Kasumi-1 (cell line): ENCODE measurements at places on chromosomes 16 and 17.
A peak's percentile ranks its signal among the peaks of the same experiment; 100 is the strongest.

DNA sequence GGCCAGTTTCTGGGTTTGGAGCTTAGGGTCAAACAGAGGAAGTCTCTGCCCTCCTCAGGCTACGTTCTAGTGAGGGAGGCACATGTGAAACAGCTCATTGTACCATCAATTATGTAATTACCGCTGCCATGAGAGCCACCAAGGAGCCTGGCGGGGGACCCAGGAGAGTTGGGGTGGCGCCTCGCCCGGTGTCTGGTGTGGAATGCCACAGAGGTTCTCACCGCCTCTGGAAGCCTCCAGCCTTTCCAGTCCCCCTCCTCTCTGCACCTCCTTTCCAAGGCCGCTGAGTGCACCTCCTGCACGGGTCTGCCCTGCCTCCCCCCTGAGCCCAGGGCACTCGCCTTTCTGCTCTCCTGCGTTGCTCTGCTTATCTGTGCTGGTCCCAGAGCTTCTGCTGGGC, 51.4 kb downstream of the SREBF1 start:
- no peak for DNase-seq

DNA sequence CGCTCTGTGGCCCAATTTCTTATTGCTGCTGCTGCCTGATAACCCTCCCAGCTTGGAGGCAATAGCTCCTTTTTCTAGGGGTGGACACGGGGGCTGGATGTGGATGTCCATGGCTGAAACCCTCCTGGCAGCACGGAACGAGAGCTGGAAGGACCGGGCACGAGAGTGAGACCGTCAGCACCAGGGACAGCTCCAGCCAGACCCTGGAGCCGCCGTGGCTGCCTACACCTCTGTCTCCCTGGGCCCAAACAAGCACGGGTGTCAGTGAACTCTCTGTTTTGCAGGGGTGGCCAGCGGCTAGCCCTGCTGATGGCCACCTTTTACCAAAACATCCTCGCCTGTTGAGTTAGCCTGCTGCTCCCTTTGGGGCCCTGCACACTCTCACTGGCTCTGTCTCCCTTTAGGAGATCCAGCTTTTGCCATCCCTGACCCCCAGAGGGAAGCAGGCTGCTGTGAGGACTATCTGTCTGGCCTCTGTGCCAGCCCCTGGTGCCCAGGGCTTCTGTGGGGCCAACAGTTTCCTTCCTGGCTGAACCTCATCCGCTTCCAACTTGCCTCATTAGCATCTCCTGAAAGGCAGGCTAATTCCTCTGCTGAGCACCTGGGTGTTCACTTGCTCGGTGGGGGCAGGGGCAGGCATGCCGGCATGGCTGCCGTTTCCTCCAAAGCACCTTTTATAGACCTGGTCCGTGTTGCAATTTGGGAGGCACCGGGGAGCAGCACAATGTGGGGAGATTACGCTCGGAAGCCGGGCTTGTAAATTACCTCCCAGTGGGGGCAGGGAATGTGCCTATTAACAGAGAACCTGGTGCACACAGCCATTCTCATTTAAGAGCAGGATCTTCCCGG, 118.1 kb downstream of the ENGASE start:
- DNase-seq: peak; percentile 74

- no peak for DNase-seq
Observed at GRCh38 chr17:81502471-81503017, 10.1 kb downstream of the ACTG1 start.

DNA sequence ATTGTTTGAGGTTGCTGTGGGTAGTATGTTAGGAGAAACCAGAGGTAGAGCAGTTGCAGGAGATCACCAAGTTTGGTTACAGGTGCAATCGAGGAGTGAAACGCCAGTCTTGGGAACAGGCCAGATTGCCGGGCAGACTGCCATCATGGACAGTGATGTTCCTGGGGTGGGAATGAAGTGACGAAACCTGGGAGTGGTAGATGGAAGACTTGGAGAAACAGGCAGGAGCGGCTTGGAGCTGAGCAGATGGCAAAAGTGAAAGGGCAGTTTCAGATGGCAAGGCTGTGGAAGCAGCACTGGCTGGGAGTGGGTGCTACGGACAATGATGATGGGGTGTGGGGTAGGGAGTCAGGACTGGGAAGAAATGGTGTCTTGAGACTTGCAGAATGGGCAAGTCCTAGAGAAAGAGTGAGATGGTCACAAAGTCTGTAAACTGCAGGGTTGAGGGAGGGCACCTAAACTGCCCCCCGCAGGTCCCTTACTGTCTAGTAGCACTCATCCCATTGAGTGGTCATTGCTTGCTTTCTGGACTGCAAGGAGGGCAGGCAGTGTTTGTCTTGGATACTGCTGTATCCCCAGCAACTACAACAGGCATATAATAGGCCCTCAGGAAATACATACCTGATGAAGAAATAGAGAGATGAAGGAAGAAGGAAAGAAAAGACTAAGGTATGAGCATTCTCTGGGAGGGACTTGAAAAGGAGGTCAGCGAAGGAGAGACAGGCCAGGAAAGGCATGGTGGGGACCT, 29.5 kb upstream of the ULK2 start:
- no peak for DNase-seq

DNA sequence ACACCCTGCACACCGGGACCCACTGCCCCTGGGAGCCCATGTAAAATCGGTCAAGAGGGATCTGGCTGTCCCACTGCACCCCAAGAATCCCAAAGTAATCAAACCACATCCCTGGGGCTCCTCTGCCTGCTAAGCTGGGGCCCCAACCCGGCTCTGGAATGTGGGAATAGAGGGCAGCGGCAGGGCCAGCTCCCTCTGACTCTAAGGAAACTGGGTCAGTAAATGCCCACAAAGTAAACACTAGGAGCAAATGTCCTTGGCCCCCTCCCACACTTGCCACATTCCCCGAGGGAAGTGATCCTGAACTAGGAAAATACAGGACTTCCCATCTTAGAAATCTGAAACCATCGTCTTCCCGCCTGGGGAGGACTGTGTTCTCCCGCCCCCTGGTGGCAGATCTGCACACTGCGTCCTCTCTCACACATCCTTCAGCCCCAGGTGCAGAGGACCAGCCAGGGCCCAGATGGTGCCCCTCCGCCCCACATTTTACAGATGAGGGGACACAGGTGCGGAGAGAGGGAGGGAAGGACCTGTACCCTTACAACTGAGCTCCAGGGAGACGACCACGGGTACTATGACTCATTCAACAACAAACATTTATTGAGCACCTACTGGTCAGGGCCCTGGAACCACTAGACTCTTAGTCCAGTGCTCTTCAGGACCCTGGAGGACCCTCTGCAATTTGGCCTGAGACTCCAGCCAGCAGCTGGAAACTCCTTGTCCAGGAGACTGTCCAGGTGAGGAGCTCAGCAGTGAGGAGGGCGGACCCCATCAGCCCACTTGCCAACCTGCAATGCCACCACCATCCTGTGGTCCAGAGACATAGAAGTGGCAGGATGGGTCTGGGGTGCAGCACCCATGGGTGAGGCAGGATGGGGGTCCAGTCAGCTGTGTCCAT, 10.1 kb downstream of the P3H4 start:
- peak; percentile 68 for DNase-seq

DNA sequence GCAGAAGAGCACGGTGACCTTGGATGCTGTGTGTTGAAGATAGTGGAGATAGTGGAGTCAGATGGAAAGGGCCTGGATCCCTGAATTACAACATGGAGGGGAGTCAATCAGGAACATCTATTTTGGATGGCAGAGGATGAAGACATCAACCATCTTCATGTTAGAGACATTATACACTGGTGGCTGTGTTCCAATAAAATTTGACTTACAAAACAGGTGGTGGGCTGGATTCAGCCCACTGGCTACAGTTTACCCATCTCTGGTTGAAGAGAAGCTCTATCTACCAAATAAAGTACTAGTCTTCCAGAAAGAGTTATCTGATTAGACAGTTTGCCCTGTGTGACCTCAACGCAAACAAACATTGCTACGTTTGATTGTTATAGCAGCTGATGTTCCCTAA, 247.2 kb downstream of the XYLT1 start:
- DNase-seq: no peak

DNA sequence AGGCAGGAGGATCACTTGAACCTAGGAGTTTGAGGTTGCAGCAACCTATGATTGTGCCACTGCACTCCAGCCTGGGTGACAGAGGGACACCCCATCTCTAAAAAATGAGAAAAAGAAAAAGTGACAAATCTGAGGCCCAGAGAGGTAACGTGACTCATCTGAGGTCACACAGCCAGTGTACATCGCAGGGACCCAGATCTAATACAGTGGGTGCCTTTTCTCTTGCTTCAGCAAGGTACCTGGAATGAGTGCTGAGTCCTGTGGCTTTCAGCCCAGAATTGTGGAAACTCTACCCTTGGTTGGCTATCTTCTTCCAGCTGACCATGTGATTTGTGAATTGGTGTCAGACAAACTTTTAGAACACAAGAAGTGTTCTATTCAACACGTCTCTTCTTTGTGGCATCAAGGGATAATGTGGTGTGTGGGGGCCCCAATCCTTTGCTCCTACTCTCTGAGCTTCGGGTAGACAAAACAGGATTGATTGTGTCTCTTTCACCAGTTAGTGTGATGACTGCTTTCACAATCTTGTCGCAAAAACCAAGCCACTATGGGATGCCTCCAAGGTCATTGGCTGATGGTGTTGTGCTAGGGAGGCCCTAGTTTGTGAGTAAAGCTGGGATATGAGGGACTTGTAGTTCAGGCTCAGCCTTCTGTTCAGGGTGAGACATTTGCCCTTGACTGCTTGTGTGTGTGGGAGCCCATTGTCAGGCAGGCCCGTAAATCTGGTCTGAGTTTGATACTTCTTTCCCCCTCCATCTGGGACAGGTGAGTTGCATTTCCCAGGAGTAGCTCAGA, 71.0 kb downstream of the MSI2 start:
- DNase-seq: no peak

DNA sequence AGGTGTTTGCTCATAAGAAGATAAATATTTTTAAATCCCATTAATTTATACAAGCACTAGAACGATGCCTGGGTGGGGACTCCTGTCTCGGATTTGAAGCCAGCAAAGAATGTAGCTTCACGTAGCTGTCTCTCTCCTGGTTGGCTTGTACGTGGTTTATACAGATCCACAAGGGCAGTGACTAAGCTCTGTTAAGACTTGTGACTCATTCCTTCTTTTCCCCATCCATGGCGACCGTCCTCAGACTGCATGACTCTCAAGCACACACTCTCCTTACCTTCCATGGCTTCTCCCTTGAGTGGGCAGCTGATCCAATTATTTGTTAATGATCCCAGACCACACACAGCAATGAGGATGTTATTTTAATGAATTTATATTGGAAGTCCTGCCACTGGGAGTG, 679.7 kb upstream of the SOX9 start:
- DNase-seq: no peak

DNA sequence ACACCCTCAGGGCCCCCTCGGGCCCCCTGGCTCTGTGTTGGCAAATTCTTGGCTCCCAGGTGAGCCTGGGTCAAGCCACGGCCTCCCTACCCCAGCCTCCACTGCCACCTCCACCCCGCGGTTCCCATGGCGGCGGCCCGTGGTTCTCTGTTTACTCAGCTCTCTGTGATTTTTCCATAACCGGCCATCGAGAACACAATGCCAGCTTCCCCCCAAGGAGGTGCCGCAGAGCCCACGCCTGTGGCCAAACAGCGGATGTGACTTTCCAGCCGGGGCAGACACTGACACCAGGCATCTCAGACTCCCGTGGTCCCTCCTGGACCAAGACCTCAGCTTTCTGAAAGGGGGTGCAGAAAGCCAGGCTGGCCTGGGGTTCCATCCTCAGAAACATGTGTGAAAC, 21.6 kb upstream of the ATP2A3 start:
- no peak for DNase-seq

DNA sequence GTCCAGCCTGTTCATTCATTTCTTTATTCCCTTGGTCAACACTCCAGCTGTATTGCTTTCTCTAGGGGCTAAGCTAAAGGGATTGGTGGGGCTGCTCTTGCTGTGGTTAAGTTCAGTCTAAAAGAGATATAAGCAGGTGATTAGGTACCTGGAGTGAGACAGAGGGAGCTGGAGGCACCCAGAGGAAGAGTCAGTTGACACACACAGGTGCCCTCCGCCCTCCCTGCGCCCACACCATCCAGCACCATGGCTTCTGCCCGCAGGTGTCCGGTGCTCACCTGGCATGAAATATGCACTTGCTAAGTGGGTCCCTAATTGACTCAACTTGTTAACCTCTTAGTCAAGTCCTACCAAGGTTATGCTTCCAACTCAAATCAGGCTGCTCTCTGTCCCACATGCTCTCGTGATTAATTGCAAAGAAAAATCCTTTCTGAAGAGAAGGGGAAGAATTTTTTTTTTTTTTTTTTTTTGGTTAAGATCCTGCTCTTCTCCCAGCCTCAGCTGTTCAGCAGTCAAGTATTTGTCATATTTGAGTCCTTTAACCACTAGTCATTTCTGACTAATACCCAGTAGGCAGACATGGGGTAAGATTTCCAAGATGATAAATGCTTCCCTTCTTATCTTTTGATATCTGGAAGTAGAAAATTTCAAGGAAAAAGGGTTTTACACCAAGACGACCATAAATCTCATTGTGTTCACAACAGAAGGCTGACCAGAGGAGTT, 199.8 kb upstream of the WSCD1 start:
- DNase-seq: no peak

GRCh38 chr17:6468051-6468790, 24.0 kb downstream of the PIMREG start:
- DNase-seq: no peak

DNA sequence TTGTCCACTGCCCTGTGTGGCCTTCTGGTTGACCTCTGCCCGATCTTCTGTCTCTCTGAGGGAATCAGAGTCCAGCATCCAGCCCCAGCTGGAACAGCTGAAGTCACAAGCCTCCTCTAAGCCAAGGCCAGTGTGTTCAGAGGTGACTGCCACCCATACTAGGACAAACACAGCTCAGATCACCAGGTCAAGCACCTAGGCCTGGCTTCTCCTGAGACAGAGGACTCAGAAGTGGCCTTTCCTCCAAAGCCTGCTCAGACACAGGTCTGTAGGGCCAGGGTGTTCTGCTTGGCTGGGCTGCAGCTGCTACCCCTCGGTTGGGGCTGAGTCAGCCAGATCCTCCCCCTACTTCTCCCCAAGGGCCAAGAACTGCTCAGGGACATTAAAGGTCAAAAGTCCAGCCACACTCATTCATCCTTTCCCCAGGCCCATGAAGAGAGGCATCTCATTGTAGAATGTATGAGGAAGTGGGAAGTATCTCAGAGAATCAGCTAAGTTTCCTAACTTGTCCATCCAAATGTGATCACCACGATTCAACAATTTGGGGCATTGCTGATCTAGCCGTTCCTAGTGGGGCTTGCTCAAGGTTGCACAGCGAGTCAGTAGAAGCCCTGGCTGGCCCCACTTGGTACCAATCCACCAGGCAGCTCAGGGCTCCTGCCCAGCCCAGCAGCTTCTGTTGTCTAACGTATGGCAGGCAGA, 7.6 kb downstream of the SLC46A1 start:
- no peak for DNase-seq
